ENCODE measurements at places on chromosomes 12 and 14. TPM values are rescaled to one million over a fixed set of nuclear protein-coding genes. Genes with fewer than 3 reads are reported as not detected.

Gene HOXC13
- total RNA-seq = 31.2 TPM

Gene SRSF5
- total RNA-seq = 85.9 TPM

Gene FLVCR2
- total RNA-seq = not detected

Gene RNASE7
- total RNA-seq = not detected

Gene MYL2
- not detected for total RNA-seq

Gene CMTM5
- not detected for total RNA-seq

Gene TRPV4
- 0.81 TPM for total RNA-seq

Gene KRT83
- total RNA-seq = not detected

Gene PTPRR
- total RNA-seq = 6.9 TPM

Gene CD4
- not detected for total RNA-seq

DNA sequence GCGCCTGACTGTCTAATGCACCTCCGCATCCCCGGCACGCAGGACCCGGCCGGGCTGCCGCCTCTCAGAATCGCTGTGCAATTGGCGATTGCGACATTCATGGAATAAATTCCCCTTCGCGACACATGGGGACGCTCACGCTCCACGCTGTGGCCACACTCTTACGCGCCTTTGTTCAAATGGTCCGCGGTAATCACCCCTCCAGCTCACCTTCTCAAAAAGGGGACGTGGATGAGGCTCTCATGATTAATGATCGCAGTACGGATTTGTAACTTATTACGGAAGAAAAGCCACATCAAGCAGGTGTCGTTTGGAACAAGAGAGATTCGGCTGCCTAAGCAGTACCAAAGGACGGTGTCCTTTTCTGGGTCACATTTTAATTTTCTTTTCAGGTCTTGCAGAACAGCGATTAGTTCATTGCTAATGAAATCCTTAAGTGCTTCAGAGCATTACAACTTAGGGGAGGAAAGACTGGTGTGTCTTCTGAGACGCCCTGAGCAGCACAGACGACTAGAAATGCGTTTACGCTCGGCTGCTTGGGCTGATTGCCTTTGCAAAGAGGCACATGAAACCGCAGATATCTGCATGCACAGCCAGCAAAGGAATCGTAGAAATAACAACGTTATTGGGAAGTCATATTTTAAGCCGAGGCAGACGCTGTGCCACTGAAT, 37.3 kb upstream of the ADGRD1 start:
- DNase-seq = peak; percentile 21

GRCh38 chr12:46389031-46389616, 16.6 kb upstream of the SLC38A2 start:
- peak; percentile 75 for DNase-seq

GRCh38 chr12:40054555-40055227, 51.2 kb downstream of the SLC2A13 start:
- peak; percentile 54 for DNase-seq

DNA sequence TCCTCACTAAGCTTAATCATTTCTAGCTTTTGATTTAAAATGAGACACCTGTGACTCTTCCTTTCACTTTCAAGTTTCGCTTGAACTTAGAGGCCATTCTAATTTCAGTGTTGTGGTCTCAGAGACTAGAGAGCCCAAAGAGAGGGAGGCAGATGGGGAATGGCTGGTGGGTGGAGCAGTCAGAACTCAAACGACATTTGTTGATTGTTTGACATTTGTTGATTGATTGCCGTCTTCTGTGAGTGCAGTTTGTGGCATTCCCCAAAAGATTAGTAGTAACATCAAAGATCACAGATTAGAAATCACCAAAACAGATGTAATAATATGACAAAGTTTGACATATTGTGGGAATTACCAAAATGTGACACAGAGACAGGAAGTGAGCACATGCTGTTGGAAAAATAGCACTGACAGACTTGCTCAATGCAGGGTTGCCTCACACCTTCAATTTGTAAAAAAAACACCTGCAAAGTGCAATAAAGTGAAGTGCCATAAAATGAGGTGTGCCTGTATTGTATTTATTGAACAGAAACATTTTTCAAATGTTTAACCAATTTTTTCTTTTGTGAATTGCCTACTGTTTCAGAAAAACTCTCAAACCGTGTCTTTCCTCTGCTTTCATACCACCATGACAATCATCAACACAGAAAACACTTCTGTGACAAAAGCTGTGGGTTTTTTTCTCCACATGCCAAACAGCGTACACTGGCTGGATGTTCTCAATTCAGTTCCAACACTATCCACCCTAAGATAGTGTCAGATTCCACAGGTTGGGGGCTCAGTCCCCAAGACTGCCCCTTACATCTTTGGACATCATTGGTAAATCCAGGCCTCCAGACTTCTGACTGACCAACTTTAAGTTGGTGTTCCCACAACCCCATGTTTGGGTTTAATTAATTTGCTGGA, 376.3 kb upstream of the RGS6 start:
- peak; percentile 58 for DNase-seq

- DNase-seq = peak; percentile 79
Observed at GRCh38 chr12:75747572-75748021, 236.2 kb upstream of the KRR1 start.

GRCh38 chr12:66304296-66304900, 2.1 kb downstream of the HELB start:
- DNase-seq = no peak

DNA sequence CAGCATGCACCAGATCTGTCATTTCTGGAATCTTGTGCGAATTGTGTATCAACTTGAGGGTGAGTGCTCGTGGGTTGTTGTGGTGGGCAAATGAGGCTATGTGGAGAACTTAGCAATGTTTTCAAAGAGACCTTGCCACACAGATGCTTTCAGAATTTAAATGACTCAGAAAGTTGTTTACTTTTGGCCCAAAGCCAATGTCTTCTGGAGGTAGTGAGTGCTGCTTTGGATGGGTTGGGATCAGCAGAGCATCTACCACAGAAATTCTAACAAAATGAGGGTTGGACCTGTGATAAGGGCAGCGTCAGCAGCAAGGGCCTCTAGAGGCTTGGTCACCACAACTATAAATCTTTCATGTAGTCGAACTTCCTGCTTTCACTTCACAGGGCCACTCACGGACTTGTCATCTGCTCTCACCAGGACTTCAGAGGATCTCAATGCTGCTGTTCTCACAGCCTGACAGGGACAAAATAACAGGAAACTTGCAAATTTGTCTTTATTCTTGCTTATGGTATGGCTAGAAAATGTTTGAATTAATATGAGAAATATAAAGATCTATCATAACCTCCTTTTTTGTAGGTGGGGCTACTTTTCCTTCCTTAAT, 111.4 kb downstream of the DACT1 start:
- peak; percentile 99 for DNase-seq

DNA sequence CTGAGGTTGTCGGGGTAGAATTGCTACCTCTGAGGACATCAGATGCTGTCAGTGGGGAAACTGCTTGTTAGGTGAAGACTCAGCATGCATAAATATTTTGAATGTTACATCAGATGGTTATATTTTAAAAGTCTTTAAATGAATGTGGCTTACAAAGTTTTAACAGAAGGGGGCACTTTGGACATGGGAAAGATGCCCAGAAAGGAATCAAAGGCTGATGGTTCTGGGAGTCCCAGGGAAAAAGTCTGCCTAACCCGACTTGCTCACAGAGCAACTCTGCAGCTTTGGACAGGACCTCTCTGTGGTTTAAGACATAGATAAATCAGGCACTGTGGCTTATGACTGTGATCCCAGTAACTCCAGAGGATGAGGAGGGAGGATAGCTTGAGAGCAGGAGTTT, 474.9 kb downstream of the ATP23 start:
- DNase-seq = peak; percentile 91

- peak; percentile 4 for DNase-seq
Observed at GRCh38 chr12:26473291-26473690, 277.9 kb downstream of the SSPN start.

GRCh38 chr12:12774791-12775190, 10.7 kb upstream of the APOLD1 start:
- no peak for DNase-seq

DNA sequence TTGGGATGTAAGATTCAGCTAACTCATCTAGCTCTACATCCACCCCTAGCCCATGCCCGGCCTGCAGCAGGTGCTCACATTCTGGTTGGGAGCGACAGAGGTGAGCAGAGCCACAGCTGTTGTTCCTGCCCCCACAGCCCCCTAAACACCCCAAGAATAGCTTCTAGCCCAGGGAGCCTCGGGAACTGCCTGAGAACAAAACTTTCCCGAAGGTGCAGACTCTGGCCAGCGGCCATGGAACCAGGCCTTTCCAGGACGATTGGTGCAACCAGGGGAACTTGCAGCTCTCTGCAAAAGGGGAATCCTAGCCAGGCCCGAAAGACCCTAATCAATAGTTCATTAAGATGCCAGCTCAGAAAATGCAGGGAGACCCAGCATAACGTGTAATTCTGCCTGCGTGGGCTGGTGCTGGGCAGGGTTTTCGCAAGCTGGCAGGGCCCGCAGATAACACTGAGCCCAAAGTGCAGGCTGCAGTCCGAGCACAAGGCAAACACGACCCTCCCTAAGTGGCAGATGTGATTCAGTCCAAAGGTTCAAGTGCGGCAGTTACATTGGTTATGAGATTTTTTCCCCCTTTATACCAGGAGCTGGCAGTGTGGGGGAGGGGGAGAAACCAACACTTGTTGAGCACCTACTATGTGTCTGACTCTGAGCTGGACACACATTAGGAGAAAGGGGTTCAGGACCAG, 122.5 kb upstream of the MAP1LC3B2 start:
- no peak for DNase-seq

DNA sequence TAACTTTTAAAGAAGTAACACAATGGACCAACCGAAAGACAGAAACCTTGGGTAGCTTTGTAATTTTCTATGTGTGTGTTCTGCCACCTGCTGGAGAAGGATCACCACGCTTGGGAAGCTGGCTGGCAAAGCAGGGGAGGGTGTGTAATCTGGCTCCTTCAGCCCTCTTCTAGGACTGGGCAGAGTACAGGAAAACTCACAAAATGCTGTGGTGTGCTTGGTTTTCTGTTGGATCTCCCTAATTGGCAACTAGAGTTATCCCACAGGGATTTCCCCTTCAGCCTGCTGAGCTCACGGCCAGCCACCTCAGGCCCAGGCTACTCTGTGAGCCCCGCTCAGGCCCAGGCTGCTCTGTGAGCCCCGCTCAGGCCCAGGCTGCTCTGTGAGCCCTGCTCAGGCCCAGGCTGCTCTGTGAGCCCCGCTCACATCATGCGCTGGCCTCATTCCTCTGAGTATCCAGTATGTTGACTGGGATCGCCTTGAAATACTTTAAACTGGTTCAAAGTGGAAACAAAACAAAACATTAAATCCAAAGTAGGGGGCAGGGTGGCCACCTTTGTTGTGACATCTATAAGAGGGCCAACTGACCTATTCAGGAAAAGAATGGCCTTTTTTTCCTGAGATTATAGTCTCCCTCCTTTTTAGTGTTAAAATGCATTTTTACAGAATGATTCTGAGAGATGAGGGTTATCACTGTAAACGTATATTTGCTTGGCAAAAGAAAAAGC, 52.0 kb upstream of the RNU6-8 start:
- peak; percentile 64 for DNase-seq

- DNase-seq = no peak
Observed at GRCh38 chr12:33000016-33000415, 103.4 kb upstream of the PKP2 start.

GRCh38 chr12:48878548-48878947, 12.9 kb upstream of the RND1 start:
- DNase-seq = no peak

- no peak for DNase-seq
Observed at GRCh38 chr14:95903616-95904107, 27.0 kb downstream of the TUNAR start.

- DNase-seq = peak; percentile 84
Observed at GRCh38 chr14:67971627-67972625, 152.3 kb downstream of the RAD51B start.

- peak; percentile 15 for DNase-seq
Observed at GRCh38 chr14:70086685-70087379, 101.9 kb downstream of the SLC8A3 start.

GRCh38 chr12:112353393-112353792, 28.8 kb downstream of the HECTD4 start:
- peak; percentile 42 for DNase-seq

GRCh38 chr12:89160716-89161123, 191.6 kb downstream of the DUSP6 start:
- peak; percentile 91 for DNase-seq

DNA sequence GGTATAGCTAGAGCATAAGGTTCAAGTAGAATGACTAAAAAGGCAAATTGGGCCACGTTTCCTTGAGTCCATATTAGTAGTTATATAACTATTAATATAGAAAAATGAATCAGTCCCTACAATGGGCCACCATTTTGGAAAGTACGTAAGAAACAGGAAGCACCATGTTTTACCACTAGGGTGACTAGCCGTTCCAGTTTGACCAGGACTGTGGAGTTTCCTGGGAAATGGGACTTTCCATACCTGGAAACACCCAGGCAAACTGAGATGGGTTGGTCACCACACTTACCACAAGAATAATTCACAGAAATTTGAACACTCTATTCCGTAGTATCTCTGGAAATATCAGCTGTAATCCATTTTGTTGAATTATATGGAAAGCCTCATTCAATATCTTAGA, 2.1 kb upstream of the MAGOHB start:
- peak; percentile 13 for DNase-seq

DNA sequence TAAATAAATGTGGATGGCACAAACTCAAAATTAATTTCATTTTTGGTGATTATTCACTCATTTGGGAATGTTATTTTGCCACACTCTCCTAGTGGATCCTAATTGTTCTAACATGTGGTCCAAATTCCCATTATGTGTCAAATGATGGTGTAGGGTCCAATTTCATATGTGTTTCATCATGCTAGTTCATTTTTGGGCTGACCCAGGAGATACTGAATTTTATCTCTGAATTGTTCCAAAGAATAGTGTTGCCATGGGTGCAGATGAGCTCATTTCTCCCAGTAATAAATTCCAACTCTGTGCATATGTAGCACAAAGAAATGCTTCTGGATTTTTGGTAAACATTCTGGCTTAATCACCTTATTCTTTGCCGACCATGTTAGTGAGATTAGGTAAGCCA, 23.5 kb upstream of the SEL1L start:
- no peak for DNase-seq

DNA sequence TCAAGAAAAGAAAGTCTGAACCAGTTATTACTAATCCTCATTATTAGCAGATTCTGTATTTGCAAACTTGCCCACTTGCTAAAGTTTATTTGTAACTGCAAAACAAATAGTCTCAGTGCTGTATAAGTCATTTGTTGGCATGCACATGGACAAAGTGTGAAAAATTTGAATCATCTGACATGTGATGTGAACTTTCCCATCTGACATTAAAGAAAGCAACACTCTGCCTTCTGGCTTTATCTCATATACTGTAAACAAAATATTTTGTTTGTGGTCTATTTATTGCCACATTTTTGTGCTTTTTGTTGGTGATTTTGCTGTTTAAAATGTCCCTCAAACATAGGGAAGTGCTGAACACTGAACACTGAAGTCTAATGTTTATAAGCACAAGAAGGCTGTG, 513.8 kb downstream of the RPL10L start:
- no peak for DNase-seq

DNA sequence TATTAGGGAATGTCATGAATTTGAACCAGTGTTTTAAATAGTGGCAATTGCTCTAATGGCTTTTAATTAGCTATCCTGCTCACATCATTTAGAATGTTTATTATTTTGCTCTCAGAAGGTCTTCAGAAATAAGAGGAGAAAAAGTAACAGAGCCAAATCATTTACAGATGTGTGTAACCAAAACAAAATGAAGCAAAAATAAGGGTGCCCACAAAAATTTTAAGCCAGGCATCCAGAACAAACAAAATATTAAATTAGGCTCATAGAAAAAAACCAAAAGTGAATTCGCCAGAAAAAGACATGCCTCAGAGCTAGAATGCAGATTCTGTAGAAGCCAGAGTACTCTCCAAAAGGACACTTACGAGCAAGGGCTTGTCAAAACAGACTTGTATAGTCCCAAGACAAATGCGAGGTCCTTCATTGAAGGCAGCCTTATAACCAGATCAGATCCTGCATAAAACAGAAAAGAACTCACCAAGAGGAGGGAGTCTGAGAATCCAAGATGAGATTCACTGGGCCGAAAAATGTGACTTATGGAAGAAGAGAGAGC, 20.2 kb upstream of the SERPINA1 start:
- DNase-seq = no peak

All from M059J (cell line).